Stimulated activated CD8-positive, alpha-beta memory T cell treated with anti-CD3 and anti-CD28 coated beads, Interleukin-7, amount 100 ng/mL, for 1 hour (primary cell): ENCODE measurements at places on chromosomes 4 and X.

DNA sequence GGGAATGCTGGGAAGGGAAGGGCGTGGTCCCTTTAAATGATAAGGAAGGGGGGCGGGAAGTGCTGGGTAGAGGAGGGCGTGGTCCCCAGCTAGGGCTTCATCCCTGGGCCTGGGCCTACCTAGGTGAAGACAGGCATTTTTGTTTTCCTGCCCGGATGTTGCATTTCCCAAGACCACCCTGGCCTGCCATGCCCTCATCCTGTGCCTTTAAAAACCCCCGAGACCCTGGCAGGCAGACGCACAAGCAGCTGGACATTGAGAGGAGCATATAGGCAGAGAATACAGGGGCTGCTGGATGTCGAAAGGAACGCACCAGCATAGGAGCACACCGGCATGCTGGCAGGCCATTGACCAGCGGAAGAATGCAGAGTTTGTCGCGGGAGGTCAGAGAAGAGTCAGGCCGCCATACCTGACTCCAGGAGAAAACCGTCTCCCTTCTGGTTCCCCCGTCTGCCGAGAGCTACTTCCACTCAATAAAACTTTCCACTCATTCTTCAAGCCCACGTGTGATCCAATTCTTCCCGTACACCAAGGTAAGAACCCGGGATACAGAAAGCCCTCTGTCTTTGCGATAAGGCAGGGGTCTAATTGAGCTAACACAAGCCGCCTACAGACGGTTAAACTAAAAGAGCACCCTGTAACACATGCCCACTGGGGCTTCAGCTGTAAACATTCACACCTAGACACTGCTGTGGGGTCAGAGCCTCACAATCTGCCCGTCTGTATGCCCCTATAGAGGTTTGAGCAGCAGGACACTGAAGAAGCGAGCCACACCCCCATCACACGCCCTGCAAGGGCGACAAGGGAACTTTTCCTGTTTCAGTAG is 2.9 kb upstream of the AGA start:
- DNase-seq = no peak

DNA sequence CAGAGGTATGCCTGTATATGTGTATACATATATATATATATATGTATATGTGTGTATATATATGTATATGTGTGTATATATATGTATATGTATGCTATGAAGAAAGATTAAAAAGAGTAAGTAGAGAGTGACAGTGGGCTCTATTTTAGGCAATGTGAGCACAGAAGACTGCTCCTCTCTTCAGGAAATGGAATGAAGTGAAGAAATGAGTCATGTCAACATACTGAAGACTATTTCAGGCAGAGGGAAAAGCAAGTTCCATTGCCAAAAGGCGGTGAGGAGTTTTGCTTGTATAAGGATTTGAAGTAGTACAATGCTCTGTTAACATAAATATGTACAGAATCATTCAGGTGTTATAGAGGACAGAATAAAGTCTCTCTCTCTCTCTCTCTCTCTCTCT is 773.2 kb upstream of the FTHL17 start:
- no peak for DNase-seq

DNA sequence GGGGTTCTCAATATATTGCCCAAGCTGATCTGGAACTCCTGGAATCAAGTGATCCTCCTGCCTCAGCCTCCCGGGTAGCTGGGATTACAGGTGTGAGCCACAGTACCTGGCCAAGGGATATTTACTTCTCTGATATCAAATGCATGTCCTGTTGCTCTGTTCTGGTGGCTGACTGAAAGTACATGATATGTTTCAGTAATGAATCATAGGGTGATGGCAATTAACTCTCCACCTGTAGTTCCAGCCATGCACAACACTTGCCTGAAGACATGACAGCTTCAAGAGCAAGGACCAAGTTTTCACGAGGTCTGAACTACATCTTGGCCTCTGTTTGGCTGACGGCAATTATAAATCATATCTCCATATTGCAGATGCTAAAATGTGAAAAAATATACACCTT is 9.1 kb downstream of the ZCCHC4 start:
- no peak for DNase-seq

DNA sequence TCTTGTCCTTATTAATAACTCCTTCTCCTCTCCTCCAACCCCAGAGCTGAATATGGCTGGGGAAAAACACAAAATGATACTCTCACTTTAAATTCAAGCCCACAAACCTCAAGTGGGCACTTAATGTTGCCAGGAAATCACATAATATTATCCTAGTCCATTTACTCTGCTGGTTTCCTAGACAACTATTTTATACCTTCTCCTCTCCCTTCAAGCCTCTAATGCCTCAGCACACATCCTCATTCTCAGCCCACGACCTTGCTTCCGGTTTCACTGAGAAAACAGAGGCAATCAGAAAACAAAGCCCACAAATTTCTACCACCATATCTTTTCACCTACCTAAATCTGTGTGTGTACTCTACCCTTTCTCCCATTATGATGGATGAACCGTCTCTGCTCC is 12.1 kb upstream of the CLCN5 start:
- no peak for DNase-seq

- DNase-seq = no peak
Measured at GRCh38 chr4:123790681-123791080, 394.1 kb downstream of the SPRY1 start.
